ENCODE measurements at places on chromosomes 3 and 15. TPM values are rescaled to one million over a fixed set of nuclear protein-coding genes. Genes with fewer than 3 reads are reported as not detected.

The SNX22 gene
- 0.16 TPM for total RNA-seq

The FBXW12 gene
- total RNA-seq, result not detected

DNA sequence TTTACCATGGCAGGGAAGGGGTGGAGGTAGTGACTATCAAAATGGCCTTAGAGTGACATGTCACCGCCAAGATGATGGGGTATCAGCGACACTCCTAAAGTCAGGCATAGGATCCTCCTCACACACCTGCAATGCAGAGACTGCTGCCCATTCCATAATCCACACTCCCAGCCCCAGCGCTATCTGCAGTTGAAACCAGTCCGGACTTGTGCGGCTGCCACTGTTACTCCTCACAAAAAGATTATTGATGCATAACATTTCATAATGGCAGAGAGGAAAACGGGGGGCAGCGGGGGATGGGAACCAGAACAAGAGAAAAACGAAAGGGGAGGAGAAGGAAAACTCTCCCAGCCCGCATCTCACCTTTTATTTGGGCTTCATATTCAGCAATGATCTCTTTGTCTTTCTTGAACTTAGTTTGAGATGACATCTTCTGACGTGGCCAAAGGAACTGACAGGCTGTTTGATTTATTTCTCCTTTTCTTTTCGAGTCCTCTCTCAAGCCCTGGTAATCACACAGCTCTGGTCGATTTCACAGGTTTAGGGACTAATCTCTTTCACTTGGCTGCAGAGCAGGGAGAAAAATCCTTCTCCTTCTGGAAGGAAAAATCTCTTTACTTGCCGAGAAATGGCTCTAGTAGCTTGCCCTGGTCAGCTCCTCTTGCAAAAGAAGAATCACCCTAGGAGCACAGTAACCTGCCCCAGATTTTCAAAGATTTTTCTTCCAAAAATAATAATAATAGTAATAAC is 749 bp downstream of the SRGAP3 start:
- no peak for DNase-seq

GRCh38 chr3:109122690-109123089 is 4.8 kb upstream of the MORC1 start:
- DNase-seq, result no peak

The C3orf49 gene
- total RNA-seq, result not detected

The MST1R gene
- total RNA-seq, result 2.8 TPM

The IGSF11 gene
- not detected for total RNA-seq

DNA sequence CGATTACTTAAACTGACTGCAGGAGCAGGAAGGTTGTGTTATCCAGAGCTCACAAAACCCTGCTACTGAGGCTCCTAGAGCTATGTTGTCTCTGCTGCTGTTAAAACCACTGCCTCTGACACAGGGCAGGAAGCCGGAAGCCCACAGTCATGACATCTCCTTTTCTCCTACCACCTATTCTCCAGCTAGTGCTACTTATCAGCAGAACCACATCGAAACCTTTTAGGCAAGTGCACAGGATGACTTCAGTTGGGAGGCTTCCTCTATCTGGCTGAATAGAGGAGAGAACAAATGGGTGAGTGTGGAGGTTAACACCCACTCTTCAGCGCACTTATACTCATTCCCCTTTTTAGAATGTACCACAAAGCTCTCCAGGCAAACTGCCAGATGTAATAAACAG is 638.0 kb downstream of the OTOL1 start:
- no peak for DNase-seq

Measured in activated naive CD4-positive, alpha-beta T cell treated with anti-CD3 and anti-CD28 coated beads, Interleukin-2, amount 50 U/mL, for 72 hours (primary cell).